Right ventricle myocardium superior (tissue), 1 donor: ENCODE measurements at places on chromosomes 4 and X. TPM values are rescaled to one million over a fixed set of nuclear protein-coding genes. Genes with fewer than 3 reads are reported as not detected.

GRCh38 chr4:10722957-10723356 is 38.4 kb upstream of the CLNK start:
- no peak for DNase-seq

Gene PTTG2
- 0.67 TPM for total RNA-seq

Gene PABPC1L2A
- not detected for total RNA-seq

Gene EDA
- total RNA-seq = 11.1 TPM

Gene IBSP
- not detected for total RNA-seq

GRCh38 chr4:186227221-186227620 is at the start of gene KLKB1:
KLKB1 (plus strand) TSS chr4:186227507; CDS start chr4:186228196, 689 bp downstream.
- no peak for DNase-seq

DNA sequence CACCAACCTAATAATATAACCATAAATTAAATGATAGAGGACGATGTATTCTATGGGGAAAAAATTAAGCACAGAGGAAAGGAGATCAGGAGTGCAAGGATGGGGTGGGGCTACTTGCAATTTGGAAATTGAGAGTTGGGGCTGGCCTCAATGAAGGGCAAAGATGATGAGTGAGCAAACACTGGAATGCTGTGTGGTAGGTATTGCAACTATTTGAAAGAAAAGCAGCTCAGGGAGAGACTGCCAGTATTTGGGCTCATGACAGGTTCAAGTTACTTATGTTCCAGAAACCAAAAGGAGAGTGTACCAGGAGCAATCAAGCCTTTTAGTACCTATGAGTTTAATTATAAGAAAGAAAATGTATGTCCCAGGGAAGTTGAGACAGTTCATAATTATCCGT is 47.4 kb downstream of the ASIC5 start:
- DNase-seq = no peak

Gene OCIAD2
- total RNA-seq = 16.6 TPM

DNA sequence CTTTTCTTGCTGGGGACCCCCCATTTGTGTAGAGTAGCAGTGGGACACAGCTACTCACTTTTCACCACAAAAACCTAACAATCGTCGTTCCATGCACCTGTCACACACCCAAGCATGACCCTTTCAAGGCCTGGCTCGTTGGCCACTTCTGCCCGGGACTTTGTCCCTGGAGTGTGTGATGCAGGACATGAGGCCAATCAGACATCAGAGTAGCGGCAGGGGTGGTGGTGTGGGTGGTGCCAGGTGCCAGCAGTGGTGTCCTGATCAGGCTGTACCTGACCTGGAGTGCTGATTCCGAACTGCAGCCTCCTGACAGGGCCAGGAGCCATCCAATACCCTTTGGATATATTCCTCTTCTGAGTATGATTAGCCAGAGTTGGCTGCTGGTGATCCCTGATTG is 23.1 kb upstream of the PROM1 start:
- no peak for DNase-seq

DNA sequence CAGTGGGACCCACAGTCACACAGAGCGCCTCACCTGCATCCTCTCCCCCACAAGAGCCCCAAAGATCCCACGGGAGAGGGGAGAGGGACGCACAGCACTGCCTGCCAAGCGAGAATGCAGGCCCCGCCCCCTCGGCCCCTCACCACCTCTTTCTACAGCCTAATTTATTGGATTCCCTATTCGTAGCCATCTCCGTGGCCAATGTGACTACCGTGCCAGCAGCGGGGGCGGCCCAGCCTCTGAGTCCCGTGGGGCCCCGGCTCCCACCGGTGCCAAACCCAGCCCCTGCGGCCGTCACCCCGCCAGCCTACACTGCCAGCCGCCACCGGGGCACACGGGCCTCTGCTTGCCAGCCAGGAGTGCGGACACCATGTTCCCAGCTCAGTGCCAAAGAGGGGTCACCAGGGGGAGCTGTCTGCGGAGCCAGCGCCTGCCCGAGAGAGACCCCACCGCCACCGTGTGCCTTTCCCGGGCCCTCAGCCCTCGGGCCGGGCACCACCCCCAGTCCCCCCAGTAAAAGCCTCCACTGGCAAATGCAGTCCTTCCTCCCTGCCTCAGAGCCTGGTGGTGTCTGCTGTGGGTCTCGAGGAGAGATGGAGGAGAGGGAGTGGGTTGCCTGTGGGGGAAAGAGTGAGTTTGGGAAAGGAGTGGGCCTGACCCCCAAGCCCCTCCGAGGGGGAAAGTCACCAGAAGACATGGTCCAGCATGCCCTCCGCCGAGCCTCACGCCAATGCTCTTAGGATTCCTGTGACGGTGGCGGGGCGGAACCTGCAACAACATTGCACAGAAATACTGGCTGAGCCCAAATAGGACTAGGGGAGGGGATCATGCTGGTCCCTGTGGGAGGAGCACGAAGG is 19.6 kb upstream of the PLXNB3 start:
- no peak for DNase-seq

DNA sequence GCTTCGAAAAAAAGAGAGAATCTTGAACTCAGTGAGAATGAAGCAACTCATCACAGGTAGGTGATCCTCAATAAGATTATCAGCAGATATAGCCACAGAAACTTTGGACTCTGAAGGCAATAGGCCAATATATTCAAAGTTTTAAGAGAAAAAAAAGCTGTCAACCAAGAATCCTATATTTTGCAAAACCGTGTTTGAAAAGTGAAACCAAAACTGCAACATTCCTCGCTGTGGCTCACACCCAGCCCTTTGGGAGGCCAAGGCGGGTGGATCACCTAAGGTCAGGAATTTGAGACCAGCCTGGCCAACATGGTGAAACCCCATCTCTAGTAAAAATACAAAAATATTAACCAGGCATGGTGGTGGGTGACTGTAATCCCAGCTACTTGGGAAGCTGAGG is 22.8 kb downstream of the MAD2L1 start:
- no peak for DNase-seq

DNA sequence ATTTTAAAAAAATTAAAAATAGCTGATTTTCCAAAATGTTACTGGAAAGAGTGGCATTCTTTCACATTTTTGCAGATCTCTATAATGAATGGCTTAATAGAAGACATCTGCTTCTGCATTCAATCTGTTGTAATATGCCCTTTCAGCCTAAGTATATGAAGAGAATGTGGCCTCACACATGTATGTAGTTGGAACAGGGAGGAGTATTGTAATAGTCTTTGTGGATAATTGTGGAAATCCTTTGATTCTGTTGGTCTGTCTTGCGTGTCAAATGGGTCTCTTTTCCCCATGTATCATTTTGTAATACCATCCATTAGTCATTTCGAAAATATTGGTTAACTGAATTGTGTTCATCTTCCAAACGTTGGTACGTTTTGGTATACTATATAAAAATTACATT is 11.6 kb downstream of the TXLNG start:
- no peak for DNase-seq

GRCh38 chr4:40200875-40201801 is 4.3 kb downstream of the RHOH start:
- no peak for DNase-seq

Gene TRIM75
- not detected for total RNA-seq

Gene FGFRL1
- 22.2 TPM for total RNA-seq

Gene SGMS2
- total RNA-seq = 18.5 TPM

Gene SHISA3
- total RNA-seq = 6.7 TPM

Gene METTL14
- total RNA-seq = 24.8 TPM

Gene ENOX2
- total RNA-seq = 13.4 TPM

DNA sequence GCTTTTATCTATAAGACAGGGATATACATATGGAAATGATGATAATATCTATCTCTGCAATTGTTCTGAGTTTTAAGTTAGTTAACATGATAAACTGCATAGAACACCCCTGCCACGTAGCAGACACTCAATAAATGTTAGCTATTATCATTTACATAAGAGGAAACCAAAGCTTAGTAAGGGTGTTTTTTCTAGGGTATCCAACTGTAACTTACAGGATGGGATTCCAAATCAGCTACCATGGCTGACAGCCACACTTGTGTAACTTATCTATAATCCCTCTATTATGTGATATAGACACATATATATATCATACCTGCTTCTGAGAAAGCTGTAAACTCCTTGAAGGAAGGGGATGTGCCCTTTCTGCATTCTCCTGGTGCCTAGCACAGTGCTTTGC is 1.1 kb upstream of the SPARCL1 start:
- no peak for DNase-seq

DNA sequence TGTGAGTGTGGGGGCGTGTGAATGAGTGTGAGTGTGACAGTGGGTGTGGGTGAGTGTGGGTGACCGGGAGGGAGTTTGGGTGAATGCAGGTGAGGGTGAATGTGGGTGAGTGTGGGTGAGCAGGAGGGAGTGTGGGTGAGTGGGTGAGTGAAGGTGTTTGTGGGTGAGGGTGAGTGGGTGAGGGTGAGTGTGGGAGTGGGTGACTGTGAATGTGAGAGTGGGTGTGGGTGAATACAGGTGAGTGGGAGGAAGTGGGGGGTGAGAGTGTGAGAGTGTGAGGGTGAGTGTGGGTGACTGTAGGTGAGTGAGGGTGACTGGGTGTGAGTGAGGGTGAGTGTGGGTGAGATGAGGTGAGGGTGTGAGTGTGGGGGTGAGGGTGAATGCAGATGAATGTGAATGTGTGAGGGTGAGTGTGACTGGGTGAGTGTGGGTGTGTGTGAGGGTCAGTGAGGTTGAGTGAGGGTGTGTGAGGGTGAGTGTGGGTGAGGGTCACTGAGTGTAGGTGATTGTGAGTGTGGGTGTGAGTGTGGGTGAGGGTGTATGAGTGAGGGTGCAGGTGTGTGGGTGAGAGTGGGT is 1677.3 kb upstream of the TENM3 start:
- DNase-seq = no peak
